Cortex of kidney (tissue), 1 donor: ENCODE measurements at places on chromosomes 3 and 15.

GRCh38 chr15:80706161-80706560, 11.1 kb downstream of the ABHD17C start:
- DNase-seq: no peak

DNA sequence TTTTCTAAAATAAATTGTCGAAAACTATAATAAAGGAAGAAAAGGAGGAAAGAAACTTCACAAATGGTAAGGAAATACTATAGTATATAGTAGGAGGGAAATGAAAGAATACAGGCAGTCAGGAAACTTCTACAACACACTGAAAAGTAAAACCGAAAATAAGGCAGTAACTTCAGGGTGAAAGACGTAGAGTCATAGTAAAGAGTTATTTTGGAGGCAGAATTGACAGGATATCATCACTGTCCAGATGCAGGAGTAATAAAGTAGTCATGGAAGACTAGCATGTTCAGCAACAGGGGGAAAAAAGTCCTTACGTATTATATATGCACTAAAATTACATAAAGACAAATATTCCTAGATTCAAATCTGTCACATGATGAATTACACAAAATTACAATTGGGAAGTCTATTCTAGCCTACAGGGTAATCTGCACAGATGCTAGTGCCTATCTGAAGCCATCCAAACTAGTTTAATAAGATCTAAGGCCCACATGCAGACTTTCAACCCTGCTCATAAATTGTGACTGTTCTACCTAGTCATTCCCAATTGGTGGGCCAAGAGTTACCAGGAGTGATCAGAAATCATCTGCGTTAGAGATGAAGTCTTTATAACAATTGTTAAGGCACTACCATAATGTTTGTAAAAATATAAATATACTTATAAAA, 14.0 kb downstream of the VPS13C start:
- no peak for DNase-seq

- DNase-seq: no peak
Observed at GRCh38 chr3:4866866-4867265, 112.4 kb upstream of the BHLHE40 start.

GRCh38 chr3:23405081-23405480, 202.0 kb downstream of the UBE2E2 start:
- DNase-seq: no peak
